Activated T-cell treated with anti-CD3 and anti-CD28 coated beads, Interleukin-2, amount 50 U/mL, for 4 hours (primary cell): ENCODE measurements at places on chromosomes 16 and 17. TPM values are rescaled to one million over a fixed set of nuclear protein-coding genes. Genes with fewer than 3 reads are reported as not detected.

The PMFBP1 gene
- 0.38 TPM for total RNA-seq

The OR4D1 gene
- total RNA-seq: 0.14 TPM

The ZNF205 gene
- total RNA-seq: 0.18 TPM

The TMEM100 gene
- not detected for total RNA-seq

The TNFSF13 gene
- total RNA-seq: 1.4 TPM

The RHBDF1 gene
- total RNA-seq: 0.73 TPM

The TMC8 gene
- 61.7 TPM for total RNA-seq

The ANKRD40 gene
- total RNA-seq: 59.1 TPM

The SOX8 gene
- total RNA-seq: 4.0 TPM

The MAP2K6 gene
- total RNA-seq: 0.71 TPM

The CCL14 gene
- total RNA-seq: not detected

The MILR1 gene
- total RNA-seq: not detected

The SLC38A8 gene
- not detected for total RNA-seq

The OTOA gene
- total RNA-seq: not detected

The TNFRSF17 gene
- not detected for total RNA-seq

The CFAP20 gene
- total RNA-seq: 77.5 TPM

The MRM1 gene
- total RNA-seq: 17.2 TPM

The USH1G gene
- not detected for total RNA-seq

The HYDIN gene
- total RNA-seq: not detected
